Activated T-helper 1 cell treated with anti-CD3 and anti-CD28 coated beads, Interleukin-2, amount 50 U/mL, for 16 hours (primary cell): ENCODE measurements at places on chromosomes 12 and 14.
A peak's percentile ranks its signal among the peaks of the same experiment; 100 is the strongest.

DNA sequence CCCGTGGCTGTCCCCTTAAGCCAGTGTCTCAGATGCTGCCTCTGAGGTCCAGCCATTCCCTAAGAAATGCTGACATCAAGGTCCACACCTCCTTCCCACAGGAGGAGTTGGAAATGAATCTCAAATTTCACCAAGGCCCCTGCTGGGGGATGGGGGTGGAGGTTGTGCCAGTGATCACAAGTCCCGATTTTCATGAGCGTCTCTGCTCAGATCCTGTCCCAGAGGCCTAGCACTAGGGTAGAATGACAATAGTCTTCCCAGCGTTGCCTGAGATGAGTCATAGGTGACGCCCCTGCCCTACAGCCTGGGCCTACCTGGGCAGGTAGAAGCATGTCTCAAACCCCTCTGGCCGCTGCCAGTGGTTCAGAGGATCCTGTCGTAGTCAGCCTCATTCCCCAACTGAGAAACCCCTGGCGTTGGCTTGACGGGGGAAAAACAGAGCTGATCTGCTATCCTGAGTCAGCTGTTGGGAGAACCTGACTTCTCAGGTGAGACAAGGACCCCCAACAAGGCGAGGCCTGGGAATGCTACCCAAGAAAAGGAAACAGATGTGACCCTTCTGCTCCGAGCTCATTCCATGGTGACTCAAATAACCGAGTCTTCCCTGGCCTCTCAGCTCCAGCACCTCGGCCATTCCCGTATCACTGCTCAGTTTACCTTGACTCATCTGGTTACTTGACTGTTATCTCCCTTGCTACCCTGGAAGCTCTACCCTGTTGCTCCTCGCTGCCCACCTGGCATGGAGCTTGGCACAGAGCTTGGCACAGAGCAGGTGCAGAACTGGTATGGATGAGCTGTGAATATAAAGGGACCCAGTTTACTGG, 21.8 kb upstream of the SPPL3 start:
- no peak for DNase-seq

GRCh38 chr12:50840809-50841487, 1.8 kb upstream of the TMPRSS12 start:
- no peak for DNase-seq

DNA sequence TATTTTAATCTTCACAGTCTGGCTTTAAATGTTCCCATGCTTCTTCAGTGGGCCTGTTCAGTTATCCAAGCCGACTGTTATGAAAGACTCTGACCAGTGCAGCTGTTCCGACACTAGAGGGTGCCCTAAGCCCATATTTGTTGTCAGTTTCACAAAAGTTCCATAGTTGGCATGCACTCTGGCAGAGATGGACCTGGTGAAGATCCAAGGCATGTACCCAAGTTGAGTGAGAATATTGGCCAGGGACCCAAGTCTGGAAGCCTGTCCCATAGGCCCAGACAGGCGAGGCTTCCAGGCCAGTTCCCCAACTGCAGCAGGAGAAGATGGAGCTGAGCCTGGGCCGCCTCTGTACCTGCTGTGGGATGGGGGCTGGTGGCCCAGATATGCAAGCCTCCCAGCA, 27.4 kb upstream of the GUCY2C start:
- peak; percentile 13 for DNase-seq

DNA sequence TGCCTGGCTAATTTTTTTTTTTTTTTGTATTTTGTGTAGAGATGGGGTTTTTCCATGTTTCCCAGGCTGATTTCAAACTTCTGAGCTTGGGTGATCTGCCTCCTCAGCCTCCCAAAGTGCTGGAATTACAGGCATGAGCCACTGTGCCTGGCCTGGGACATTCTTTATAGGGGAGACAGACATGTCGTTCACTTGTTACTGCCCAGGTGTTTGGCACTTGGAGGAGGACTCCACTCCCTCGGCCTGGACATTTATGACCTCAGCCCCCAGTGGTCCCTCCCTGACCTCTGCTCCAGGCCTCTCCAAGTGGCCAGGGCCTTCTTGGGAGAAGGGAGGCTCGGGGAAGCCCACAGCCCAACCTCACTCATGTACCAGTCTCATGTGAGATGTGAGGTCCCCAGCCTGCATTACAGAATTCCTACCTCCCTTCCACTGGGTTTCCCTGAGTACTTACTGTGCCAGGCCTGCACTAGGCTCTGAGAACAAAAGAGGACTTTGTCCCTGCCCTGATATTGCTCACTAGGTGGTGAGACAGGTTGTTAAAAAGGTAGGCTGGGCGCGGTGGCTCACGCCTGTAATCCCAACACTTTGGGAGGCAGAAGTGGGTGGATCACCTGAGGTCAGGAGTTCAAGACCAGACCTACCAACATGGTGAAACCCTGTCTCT, 9.7 kb upstream of the POP5 start:
- DNase-seq = no peak

DNA sequence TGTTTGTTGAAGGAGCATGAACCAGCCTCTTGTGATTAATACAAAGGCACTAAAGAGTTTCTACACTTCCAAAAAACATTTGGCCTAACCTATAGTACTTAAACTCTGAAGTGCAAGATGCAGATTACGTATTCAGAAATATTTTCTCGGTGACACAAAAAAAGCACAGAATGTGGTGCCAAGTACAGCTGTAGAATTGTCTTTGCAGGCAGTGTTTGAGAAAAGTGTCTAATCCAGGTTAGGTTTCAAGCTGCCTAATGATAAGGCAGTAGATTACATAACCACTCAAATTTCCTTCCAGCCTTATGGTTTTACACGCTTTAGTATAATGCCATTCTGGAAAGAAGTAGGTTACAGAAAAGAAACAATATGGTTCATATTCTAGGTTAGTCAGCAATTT, 205.2 kb downstream of the KLHL28 start:
- no peak for DNase-seq

DNA sequence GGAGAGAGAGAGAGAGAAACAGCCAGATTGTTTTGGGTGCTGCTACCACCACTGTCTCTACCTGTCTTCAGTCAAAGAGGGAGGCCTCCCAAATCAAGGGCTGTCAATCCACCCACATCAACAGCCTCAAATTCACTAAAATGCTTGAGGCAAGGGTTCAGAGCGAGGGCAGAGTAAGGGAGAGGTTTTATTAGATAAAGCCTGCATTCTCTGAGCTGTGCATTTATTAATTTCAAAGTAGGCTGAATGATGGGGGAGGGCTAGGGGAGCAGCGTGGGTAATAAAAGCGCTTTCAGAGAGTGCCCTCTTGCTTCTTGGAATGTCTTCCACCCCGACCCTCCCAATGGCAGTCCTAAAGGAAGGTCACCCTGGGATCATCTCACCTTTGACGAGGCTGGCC, 636.5 kb upstream of the TBX3 start:
- no peak for DNase-seq

DNA sequence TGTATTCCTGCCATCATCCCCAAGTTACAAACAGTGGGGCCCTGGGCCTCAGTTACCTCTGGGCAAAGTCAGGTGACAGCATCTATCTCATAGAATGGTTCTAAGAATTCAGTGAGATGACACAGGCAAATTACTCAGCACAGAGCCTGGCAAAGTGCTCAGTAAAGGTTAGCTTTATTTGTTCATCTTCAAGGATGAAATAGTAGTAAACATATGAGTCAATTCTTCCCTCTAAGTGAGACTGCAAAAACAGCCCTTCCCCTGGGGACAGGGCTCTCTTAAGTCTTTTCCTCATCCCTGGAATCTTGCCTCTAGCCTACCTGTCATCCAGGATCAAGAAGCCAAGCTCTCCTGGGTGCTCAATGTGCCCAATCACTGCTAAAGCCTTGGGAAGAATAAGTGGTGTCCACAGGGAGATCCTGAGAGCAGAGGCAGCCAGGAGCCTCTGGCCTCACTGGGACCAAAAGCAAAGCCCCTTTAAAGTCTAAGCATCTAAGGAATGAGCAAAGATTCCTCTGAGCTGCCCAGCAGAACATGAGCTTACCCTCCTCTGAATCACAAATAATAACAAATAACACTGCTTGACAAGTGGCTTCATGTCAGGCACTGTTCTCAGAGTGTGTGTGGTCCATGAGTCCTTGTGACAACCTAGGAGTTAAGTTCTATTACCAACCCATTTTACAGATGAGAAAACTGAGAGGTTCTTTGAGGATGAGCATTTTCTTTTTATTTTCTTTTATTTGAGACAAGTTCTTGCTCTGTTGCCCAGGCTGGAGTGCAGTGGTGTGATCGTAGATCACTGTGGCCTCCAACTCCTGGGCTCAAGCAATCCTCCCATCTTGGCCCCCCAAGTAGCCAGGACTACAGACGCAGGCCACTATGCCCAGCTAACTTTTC, 12.1 kb downstream of the NUAK1 start:
- no peak for DNase-seq

- no peak for DNase-seq
Observed at GRCh38 chr12:87317302-87317701, 711.9 kb downstream of the C12orf50 start.

DNA sequence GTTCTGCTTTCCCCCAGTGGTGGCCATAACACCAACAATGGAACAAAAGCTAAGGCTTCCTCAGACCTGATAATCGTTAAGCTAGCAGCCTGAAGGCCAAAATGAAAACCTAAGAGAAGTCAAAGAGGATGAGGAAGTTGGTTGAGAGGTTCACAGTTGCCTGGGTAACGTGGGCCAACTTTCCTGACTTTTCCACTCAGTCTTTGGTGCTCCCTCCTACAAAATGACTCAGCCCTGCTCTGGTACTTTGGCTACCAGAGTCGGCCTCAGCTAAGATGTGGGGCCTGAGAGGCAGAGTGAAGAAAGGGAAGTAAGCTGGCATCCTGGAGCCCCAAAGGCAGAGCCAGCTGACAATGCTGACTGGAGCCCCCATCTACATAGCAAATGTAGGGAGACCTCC, 14.9 kb upstream of the FKBP11 start:
- DNase-seq = no peak

DNA sequence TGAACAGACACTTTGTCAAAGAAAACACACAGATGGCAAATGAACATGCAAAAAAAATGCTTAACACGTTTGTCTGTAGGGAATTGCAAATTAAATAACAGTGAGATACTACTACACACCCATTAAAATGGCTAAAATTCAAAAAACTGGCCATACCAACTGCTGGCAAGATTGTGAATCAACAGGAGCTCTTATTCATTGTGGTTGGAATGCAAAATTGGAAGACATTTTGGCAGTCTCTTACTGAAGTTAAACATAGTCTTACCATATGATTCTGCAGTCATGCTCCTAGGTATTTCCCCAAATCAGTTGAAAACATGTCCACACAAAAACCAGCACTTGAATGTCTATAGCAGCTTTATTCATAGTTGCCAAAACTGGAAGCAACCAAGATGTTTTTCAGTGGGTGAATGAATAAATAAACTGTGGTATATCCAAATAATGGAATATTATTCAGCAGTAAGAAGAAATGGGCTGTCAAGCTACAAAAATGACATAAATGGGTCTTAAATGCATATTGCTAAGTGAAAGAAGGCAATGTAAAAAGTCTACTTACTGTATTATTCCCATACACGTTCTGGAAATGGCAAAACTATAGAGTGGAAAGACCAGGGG, 91.4 kb downstream of the PLEKHA5 start:
- no peak for DNase-seq
